Activated T-cell treated with anti-CD3 and anti-CD28 coated beads for 48 hours (primary cell): ENCODE measurements at places on chromosomes 6 and 20.

DNA sequence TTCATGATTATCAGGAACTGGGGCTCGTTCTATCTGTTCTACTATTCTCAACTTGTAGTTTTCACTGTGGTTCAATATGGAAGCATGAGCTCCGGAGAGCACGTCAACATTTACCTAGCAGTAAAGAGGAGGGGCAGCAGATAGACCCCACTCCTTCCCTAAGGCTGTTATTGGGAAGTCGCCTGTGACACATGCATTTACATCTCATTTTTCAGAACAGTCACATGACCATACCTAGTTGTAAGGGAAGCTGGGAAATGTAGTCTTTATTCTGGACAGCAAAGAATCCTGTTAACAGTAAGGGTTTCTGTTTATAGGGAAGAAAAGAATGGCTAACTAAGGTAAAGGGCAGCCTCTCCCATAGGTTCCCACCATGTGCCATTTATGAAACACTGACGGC is 158.3 kb downstream of the ZFP64 start:
- DNase-seq = no peak

GRCh38 chr6:11744753-11745152 is 33.9 kb downstream of the ADTRP start:
- no peak for DNase-seq

- DNase-seq = no peak
Measured at GRCh38 chr20:44051661-44052000, 135.4 kb downstream of the JPH2 start.

GRCh38 chr6:110512991-110513390 is 36.6 kb upstream of the SLC22A16 start:
- DNase-seq = no peak

DNA sequence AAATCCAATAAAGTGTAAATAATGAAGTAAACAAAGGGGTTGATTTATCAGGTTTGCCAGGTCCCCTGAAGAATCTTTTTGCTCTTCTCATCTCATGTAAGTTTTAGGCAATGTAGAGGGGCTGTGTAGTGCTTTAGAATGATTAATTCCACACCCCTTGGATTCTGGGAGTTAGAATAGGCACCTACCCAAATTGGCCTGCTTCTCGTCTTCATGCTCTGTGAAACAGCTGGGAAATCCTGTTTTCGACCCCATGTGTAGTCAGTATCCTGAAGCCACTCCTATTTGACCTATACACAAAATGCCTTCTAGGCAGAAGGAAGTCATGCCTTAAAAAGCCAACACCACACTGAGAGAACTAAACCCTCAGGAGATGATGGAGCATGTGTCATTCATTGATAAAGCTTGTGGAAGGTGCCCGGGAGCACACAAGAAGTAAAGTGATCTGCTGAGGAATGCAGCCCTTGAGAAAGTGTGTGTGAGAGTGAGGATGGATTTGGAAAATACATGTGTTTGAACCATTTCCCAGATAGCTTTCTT is 170.9 kb downstream of the KLHL32 start:
- DNase-seq = no peak

DNA sequence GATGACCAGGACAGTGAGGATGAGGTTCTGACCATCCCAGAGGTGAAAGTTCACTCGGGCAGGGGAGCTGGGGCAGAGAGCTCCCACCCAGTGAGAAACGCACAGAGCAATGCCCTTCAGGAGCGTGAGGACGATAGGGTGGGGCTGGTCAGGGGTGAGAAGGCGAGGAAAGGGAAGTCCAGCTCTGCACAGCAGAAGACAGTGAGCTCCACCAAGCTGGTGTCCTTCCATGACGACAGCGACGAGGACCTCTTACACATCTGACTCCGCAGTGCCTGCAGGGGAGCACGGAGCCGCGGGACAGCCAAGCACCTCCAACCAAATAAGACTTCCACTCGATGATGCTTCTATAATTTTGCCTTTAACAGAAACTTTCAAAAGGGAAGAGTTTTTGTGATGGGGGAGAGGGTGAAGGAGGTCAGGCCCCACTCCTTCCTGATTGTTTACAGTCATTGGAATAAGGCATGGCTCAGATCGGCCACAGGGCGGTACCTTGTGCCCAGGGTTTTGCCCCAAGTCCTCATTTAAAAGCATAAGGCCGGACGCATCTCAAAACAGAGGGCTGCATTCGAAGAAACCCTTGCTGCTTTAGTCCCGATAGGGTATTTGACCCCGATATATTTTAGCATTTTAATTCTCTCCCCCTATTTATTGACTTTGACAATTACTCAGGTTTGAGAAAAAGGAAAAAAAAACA is 16.6 kb upstream of the SLC22A1 start:
- no peak for DNase-seq

GRCh38 chr6:30169658-30170614 is 6.6 kb downstream of the TRIM15 start:
- no peak for DNase-seq

DNA sequence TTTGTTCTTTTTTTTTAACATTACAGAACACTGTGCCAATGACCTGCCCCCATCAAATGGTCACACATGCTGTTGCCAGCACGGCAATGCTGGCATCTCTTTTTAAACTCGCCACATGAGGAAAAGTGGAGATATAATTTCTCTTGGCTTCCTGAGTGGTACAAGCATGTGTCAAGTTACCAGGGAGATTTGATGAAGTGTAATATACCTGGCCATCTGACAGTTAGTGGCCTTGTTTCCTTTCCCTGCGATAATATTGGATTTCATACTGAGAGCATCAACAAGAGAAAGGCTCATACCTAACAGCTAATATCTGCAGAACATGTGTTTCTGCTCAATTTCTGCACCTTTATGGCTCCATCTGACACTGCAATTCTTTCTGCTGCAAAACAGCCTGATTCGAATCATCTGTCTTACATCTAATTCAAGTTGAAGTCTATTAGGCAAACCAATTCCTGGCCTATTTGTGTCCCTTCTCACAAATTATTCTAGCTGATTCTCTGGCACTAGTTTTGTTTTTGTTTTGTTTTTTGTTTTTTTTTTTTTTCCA is 519.5 kb downstream of the PREX1 start:
- no peak for DNase-seq

GRCh38 chr6:136783495-136784270 is 8.6 kb downstream of the MAP3K5 start:
- no peak for DNase-seq

GRCh38 chr20:9143926-9144325 is 75.0 kb downstream of the PLCB4 start:
- no peak for DNase-seq

- no peak for DNase-seq
Measured at GRCh38 chr6:108133594-108134179, 32.1 kb upstream of the NR2E1 start.

GRCh38 chr20:34415079-34415478 is 52.0 kb downstream of the ITCH start:
- DNase-seq = no peak

GRCh38 chr6:161586887-161587286 is 313.0 kb upstream of the AGPAT4 start:
- DNase-seq = no peak

- no peak for DNase-seq
Measured at GRCh38 chr6:163793011-163793983, 378.8 kb downstream of the QKI start.

DNA sequence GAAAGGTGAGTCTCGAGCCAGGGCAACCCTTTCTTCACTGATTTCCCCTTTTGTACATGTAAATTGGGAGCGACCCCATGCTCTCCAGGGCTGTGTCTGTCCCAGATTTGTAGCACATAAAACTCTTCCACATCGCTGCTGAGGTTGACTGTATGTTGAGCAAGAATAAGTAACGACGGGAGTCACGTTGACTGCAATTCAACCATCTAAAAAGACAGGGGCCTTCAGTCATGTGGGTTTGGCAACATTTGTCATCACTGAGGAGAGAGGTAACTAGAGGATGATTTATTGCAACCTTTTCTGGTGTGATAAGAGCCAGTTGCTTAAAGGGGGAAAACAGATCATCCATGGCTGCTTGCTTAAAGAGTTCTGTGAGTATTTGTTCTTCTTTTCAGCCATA is 159.4 kb upstream of the SULF2 start:
- no peak for DNase-seq

- peak; percentile 70 for DNase-seq
Measured at GRCh38 chr6:169724494-169725124, at the start of gene PHF10. TSS of gene PHF10 (minus strand) at chr6:169724500. CDS start at chr6:169723931, 569 bp downstream.

DNA sequence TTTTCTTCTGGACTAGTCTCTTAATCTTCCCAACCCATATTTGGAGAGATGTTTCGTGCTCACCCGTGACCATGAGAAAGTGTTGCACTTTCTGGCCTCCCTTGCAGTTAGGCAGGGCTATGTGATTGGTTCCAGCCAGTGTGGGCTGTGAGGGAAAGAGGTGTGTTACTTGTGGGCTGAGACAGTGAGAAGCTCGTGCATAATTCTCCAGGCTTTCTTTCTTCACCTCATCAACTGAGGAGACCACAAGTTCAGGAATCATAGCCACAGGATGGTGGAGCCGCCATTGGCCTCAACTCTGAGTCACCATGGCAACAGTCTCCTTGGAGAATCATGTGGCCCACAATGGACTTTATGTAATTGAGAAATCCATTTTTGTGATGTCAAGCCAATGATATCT is 57.5 kb upstream of the FUCA2 start:
- DNase-seq = no peak

DNA sequence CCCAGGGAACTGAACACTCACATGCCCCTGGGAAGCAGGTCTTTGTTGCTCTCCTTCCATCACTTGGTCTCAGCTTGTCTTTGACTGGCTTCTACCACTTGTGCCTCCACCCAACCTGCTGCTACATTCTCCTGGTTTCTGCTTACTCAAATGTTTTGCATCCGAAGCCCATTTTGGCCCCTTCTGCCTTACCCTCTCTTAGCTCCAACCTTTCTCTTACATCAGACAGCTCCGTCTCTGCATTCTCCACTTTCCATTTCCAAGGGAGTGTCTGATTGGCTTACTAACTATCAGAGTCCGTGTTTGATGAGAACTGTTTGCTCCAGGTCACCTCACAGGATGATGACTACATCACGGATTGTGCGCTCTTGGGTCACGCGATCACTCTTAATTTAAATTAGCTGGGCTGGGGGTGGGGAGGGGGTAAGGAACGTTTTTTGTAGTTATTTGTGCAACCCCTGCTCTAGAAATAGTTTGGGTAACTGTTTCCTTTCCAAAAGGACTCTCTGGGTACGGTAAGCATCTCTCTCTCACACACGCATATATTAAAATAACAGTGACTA is 844 bp upstream of the ABRACL start:
- peak; percentile 25 for DNase-seq

- no peak for DNase-seq
Measured at GRCh38 chr20:16216227-16216913, 356.9 kb downstream of the KIF16B start.

DNA sequence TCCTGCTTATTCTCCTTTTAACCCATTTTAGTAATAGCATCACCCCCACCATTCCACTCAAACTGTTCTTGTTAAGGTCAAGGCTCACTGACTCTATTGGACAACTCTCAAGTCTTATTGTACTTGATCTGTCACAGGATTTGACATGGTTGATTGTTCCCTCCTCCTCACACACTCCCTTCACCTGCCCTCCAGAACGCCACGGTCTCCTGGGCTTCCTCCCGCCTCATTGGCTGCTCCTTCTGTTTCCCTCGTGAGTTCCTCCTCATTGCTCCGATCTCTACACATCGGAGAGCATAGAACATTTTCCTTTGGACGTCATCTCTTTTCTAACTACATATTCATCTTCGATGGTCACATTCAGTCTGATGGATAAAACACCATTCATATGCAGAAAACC is 55.1 kb downstream of the STMND1 start:
- DNase-seq = no peak

DNA sequence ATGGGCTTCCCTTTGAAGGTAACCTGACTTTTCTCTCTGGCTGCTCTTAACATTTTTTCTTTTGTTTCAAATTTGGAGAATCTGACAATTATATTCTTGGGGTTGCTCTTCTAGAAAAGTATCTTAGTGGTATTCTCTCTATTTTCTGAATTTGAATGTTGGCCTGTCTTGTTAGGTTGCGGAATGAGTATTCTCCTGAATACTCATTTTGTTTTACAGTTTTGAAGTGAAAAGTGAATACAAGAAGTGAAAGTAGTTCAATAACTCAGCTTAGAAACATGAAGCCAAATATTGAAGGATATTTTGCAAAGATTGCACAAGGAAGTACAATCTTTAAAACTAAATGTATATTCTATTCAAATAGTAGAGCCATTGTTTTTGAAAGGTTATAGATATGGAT is 120.2 kb upstream of the MAP3K4 start:
- DNase-seq = no peak

DNA sequence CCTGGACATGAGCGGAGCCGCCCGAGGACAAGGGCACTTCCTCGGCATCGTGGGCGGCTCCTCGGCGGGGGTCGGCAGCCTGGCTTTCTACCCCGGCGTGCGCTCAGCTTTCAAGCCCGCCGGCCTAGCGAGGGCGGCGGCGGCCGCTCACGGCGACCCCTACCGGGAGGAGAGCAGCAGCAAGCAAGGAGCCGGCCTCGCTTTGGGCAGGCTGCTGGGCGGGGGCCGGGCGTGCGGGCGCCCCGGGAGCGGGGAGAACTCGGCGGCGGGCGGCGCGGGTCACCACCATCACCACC is 6.7 kb downstream of the PRDM13 start:
- no peak for DNase-seq

DNA sequence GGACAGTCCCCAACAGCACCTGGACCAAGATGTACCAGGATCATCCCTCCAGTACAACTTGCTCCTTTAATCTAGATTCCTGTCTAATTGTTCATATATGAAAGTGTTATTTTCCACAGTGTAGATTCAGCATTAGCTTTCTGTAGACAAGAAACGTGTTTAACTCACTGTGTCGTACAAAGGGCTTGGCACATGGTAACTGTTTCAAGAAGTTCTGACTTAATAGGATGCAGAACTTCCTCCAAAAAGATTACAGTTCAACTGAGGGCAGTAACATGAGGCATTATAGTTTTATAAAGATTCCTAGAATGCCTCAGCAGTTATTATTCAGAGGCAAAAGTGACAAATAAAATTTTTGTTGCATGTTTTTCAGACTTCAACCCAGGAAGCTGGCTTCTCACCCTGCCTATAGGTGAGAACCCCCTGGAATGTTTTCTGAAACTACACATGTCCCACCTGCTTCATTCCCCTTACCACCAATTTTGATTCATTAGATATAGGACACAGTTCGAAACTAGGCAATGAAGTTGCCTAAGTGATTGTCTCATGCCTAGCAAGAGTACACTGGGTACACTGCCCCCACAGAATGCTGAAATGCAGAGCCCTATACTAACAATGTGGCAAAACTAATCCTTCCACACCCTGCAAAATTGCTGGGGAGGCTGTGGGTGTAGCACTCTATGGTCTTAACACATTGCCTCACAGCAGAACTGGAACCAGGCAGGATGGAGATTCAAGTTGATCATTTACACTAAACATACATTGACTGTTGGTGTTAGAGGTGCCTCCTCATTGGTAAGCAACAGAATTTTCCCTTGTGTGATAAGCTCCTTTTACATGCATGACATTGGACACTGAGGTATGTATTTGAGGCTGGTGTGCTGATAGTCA is 22.6 kb upstream of the SH3BGRL2 start:
- no peak for DNase-seq

GRCh38 chr20:61129311-61129710 is 122.8 kb upstream of the CDH4 start:
- DNase-seq = no peak

GRCh38 chr6:30828027-30828962 is 56.0 kb upstream of the DDR1 start:
- DNase-seq = peak; percentile 82

GRCh38 chr6:54618572-54618971 is 228.0 kb upstream of the FAM83B start:
- DNase-seq = no peak
